ENCODE measurements at places on chromosomes 3 and 15. TPM values are rescaled to one million over a fixed set of nuclear protein-coding genes. Genes with fewer than 3 reads are reported as not detected.

SAMMSON gene
- not detected for total RNA-seq

ZPLD1 gene
- total RNA-seq: not detected

SCG3 gene
- not detected for total RNA-seq

CLDN18 gene
- not detected for total RNA-seq

PARP15 gene
- 0.07 TPM for total RNA-seq

HACD2 gene
- 38.4 TPM for total RNA-seq

DNAH12 gene
- total RNA-seq: 0.22 TPM

SLC25A20 gene
- total RNA-seq: 4.9 TPM

ANKUB1 gene
- total RNA-seq: not detected

FETUB gene
- not detected for total RNA-seq

RTF1 gene
- total RNA-seq: 55.7 TPM

SRGAP3 gene
- 12.9 TPM for total RNA-seq

GOLGA8R gene
- 1.4 TPM for total RNA-seq

INKA1 gene
- total RNA-seq: 0.40 TPM

LRRN1 gene
- total RNA-seq: 0.65 TPM

CKMT1A gene
- total RNA-seq: 1.5 TPM

MCF2L2 gene
- 2.3 TPM for total RNA-seq

ISLR2 gene
- 0.15 TPM for total RNA-seq

SH2D7 gene
- not detected for total RNA-seq

SLMAP gene
- 119 TPM for total RNA-seq

PLA2G4D gene
- total RNA-seq: 1.4 TPM

ROBO2 gene
- total RNA-seq: 0.39 TPM
